Fibroblast of skin of abdomen (primary cell): ENCODE measurements at places on chromosomes 2 and 18.

DNA sequence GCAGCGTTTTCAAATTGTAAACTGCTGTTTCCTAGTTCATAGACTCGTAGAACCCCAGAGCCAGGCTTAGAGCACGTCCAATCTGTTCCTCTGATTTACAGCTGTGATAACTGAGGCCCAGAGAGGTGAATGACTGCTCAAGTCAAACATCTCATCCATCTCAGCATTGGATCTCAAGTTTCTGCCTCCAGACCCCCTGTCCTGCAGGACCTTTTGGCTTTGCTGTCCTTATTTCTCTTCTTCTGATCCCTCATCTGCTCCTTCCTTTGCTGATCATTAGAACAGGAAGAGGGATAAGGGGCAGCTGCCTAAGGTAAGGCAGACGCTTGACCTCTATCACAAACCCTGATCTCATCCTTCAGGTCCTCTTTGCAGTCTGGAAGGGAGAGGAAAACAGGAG, 58.5 kb upstream of the CREB1 start:
- DNase-seq = no peak

DNA sequence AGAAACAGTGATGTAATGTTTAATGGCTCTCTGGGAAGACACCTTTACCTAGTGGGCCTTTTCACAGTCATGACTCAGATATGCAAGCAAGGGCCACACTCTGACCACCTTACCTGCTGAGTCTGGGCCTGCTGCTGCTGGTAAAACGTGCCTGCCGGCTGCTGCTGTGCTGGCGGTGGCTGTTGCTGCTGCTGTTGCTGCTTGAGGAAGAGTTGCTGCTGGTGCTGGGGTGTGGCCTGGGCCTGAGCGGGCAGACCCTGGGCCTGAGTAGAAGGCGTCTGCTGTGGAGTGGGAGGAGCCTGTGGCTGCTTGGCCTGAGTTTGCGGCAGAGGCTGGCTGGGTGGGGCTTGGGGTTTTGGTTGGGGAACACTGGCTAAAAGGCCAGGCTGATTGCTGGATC, 81.6 kb upstream of the NFU1 start:
- no peak for DNase-seq

GRCh38 chr2:157784823-157785175, 91.3 kb downstream of the ACVR1 start:
- DNase-seq = no peak

DNA sequence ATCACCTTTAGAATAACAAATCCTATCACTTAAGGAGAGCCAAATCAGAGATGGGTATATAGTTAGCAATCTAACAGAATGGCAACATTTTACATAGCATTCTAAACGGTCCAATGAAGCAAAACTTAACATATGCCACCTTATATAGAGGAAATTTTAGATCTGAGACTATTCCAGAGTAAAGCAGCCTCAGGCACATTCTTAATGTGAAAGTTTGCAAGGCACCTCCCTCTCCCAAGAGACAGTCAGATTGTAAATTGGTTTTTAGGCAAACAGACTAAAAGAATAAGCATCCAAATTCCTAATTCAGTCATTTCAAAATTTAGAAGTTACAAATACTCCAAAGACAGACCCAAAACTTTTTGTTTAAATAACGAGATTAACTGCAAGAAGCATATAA, 292.9 kb downstream of the STK39 start:
- no peak for DNase-seq

- DNase-seq = no peak
Measured at GRCh38 chr2:206231669-206232286, 42.7 kb upstream of the ZDBF2 start.

DNA sequence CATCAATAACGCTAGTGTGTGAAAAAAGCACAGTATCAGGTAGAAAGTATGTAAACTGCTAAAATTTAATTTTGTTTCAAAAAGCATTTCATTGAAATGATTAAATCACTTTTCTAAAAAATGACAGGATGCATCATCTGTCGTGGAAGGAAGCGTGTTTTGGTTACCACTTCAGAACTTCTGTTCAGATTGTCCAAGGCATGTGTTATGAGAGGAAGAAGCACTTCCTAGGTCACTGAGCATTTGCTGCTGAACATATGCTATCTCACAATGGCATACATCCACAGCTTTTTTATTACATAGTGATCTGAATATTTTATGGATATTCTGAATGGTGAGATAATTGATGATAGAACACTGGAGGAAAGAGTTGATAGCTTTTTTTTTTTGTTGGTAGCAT, 737.5 kb downstream of the SATB2 start:
- DNase-seq = no peak

DNA sequence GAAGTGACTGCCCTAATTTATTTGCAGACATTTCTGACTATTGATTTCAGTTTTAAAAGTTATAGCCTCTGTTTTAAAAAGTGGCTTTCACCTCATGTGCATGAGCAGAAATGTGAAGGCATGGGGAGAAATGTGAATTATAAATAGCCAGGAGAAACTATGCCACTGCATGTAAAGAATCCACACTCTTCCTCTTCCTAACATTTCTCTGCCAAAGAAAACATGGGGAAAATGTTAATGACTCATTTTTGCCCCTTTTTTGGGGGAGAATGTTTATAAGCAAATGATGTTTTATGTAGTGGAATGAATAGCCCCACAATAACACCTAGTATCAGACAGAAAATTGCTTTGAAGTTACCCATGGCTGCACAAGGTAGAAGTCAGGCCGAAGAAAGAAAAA, 249.0 kb upstream of the TANK start:
- DNase-seq = peak; percentile 62

DNA sequence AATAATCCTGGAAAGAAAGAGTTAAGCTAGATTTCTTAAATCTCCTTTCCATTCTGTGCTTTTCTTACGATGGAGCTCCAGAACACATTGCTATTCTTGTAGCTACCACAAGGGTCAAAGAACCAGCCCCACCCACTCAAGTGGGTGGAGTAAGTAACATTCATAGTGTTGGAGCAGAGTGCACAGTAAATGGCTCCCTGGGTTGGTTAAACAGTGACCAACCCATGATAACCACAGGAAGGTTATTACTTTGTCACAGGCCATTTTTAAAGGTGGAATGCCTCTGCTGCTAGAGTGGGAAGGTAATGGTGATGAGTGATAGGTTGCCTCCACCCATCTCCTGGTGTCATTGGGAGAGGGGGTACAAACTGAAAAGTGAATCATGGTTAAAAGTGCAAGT, 13.9 kb downstream of the ARPC2 start:
- no peak for DNase-seq

GRCh38 chr2:239832490-239833268, 192.5 kb downstream of the NDUFA10 start:
- no peak for DNase-seq

GRCh38 chr2:240705204-240705791, 13.6 kb downstream of the AQP12A start:
- no peak for DNase-seq

GRCh38 chr2:71813807-71814470, 333.7 kb downstream of the CYP26B1 start:
- peak; percentile 59 for DNase-seq

DNA sequence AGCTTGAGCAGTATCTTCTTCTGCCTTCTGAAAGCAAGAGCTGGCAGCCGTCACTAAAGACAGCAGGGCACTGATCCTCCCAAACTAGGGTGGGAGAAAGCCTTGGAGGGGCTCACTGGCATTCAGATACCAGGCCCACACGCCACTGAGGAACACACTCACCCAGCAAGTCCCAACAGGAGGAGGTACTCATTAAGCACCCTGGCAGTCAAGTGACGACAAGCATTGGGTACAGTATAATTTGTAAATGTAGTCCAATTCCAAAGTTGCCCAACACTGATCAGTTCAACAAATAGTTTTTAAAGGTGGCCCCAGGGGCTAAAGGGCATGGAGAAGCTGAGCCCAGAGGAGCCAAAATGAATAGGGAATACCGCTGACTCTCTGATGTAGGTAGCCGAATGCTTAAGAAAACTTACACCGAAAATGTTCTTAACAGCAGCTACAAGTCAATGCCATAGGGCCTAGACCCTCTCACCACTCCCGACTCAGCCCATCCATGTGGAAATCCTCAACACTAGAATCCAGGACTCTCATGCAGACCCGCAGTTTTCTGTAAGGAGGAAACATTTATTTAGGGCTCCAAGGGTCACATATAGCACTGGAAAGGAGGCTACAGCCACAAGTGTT, 9.9 kb downstream of the LIMS2 start:
- DNase-seq = no peak

GRCh38 chr2:1052771-1053191, 102.1 kb downstream of the SNTG2 start:
- peak; percentile 69 for DNase-seq

- DNase-seq = no peak
Measured at GRCh38 chr2:62209427-62209991, 13.6 kb downstream of the B3GNT2 start.

DNA sequence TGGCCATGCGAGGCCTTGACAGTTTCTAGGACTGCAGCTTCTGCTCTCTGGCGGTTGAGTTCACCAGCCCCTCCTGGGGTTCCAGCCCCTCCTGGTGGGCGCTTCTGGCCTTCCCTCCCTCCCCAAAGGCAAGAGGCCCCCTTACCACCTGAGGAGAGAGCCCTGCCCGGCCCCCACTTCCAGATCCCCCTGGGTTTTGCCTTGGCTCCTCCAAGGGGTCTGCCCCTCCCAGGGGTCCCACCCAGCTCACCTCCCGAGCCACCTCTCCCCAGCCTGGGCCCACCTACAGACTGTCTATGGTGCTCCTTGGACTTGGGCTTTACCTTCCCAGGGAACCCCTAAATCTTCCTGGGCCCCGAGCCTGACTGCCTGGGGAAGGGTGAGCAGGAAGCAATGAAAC, 264.5 kb downstream of the ATAD2B start:
- DNase-seq = no peak

- no peak for DNase-seq
Measured at GRCh38 chr2:95072424-95072823, 46.9 kb downstream of the MAL start.

DNA sequence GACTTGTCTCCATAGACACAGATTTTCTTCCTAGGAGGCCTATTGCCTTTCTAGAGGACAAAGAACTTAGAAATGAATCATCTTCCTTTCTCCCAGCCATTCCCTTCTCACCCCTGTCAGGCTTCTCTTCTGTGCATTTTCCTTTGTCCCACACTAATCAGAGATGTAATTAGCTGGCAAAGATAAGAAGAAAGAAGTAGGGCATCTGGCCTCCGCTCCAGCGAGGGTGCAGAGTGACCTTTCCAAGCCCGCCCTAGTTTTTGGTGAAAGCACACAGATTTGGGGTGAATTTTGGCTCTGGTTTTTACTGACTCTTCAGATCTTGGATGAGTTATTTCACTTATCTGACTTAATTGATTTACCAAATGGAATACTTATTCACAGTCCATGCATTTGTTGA, 626.5 kb downstream of the ZEB2 start:
- DNase-seq = no peak
